ENCODE measurements at places on chromosomes 4 and X.

DNA sequence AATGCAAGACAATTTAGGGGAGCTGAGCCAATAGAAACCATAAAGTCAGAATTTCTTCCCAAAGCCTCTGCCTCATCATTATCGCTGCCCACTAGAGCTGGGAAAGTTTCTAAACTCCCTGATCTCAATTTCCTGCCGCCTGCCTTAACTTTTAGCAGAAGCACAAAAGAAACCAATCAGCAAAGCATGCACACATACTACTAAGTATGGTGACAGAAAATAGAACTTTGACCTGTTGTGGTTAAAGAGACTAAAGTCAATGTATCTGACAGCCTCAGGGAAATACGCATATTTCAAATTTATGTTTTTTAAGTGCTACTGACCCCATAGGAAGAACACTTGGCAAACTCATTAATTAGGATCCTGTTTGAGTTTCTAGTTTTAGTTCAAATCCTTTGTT is 10.1 kb downstream of the STK26 start:
- DNase-seq: no peak

- DNase-seq: no peak
Measured at GRCh38 chr4:169959254-169959653, 66.9 kb downstream of the MFAP3L start.

GRCh38 chrX:2928583-2929434 is at the start of gene ARSD:
TSS of gene ARSD (minus strand) at chrX:2929339. CDS start at chrX:2929275, 64 bp downstream.
- DNase-seq: peak; percentile 94

DNA sequence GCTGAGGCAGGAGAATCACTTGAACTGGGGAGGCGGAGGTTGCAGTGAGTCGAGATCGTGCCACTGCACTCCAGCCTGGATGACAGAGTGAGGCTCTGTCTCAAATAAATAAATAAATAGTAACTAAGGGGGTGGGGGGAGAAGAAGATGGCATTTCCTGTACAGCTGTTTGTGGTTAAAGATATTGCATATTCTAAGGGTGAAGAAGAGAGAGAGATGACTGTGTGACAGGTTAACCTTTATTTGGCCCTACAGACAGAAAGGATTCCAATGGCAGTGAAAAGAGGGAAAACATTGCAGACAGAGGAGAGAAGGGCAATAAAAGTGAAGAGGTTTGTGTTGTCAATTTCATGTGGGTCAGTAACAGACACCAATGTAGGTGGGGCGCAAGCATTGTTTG is 9.4 kb downstream of the TASL start:
- DNase-seq: no peak

GRCh38 chr4:81963763-81964020 is 410.1 kb downstream of the HNRNPD start:
- no peak for DNase-seq

DNA sequence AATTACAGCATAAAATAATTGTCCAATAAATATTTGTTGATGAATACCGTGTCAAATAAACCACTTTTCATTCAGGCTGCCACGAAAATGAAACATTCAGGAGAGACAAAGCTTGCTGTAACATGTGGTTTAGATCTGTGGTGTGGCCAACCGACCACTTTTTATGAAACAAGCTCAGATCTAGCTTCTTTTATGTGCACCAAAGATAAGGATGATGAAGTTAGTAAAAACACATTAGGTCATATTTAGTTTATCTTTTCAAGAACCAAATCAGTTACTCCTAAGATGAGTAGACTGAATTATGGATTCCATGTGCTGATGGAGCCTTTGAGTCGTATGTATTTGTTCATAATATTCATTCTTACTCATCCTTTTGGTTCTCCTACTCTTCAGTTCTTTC is 35.8 kb downstream of the STOX2 start:
- DNase-seq: no peak

- DNase-seq: no peak
Measured at GRCh38 chr4:11471046-11471441, 42.4 kb upstream of the HS3ST1 start.

GRCh38 chrX:110403441-110404238 is 45.0 kb downstream of the RTL9 start:
- DNase-seq: no peak

- DNase-seq: peak; percentile 54
Measured at GRCh38 chr4:158121161-158121579, 51.7 kb downstream of the GASK1B start.

DNA sequence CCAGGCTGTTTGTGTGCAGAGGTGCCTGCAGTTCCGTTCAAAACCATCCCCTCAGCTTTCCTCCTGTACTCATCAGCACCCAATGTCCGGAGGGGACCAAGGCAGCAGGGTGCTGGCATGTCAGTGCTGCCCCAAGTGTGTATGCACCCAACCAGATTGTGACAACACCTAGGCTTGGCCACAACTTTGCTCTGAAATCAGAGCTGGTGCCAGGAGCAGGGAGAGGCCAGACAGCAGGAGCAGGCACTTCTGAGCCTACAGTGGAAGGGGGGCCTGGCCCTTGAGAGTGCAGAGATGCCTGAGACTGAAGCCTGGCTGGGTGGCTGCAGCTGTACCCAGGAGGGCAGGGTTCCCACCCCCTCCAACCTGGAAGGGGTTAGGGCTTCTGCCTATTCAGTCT is 56.5 kb upstream of the RASGEF1B start:
- no peak for DNase-seq

DNA sequence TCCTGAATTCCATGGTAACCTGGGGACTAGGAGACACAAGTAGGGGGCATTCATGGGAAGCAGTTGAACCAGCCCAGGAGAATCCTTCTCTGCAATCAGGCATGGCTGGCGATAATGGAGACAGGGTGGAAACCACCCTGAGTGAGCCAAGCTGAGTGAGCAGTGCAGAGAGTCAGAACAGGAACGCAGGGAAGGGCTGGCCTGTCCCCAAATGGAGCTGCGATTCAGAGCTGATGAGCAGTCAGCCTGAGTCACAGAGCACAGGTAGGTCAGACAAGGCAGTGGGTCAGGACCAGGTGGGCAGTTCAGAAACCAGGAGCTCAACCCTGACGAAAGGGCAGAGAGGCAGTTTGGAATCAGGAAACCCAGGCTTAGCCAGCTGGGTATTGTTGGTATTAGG is 129.0 kb downstream of the BTC start:
- DNase-seq: no peak
